Stimulated activated CD4-positive, alpha-beta T cell treated with anti-CD3 and anti-CD28 coated beads, Interleukin-2, amount 100 ng/mL, for 48 hours (primary cell): ENCODE measurements at places on chromosomes 1 and 21.
A peak's percentile ranks its signal among the peaks of the same experiment; 100 is the strongest.

GRCh38 chr1:54800041-54800898 lies 853 bp downstream of the TTC22 start:
- no peak for DNase-seq

DNA sequence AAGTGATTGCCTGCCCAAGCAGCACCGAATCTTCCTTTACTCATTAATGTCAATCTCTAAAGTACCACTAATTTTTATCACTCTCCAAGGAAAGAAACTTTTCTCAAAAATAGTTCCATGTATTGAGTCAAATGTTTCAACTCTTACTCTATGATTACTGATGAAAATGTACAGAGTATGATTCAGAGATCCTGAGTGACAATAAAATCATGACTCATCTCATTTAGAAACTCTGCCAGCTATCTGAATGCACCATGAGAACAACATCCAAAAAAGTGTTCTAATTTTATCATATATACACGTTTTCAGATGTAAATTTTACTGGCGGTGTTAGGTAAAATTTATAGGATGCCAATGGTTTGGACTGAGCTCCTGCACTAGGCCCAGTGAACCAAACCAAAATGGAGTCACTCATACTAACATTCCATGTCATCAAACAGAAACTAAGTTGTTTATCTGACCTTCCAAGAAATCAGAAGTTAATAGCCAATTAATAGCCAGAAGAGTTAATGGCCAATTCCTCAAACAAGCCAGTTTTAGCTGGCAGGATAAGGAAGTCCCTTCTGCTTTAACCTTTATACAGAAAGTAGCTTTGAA lies 22.6 kb downstream of the PLPPR5 start:
- no peak for DNase-seq

- no peak for DNase-seq
These were observed 11.0 kb upstream of the TIPRL start for GRCh38 chr1:168167806-168168205.

DNA sequence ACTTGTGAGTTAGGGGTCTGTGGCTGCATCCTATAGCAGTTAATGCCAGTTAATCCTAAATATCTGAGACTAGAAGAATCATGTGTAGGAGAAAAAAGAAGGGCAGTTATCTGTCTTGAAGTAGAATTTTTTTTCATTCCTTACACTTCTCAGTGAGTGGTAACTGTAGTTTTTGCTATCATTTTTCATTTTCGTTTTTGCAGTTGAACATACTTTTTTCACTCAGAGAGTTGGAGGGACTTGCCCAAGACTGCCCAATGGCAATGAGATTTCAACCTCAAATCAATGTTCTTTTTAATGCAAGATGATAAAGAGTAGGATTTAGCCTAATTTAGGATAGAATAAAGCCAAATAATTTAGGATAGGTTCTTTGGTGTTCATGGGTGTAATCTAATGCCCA lies 5.5 kb downstream of the PRDX6 start:
- DNase-seq: no peak

GRCh38 chr1:186454981-186455380 lies 5.9 kb downstream of the PDC start:
- DNase-seq: no peak

DNA sequence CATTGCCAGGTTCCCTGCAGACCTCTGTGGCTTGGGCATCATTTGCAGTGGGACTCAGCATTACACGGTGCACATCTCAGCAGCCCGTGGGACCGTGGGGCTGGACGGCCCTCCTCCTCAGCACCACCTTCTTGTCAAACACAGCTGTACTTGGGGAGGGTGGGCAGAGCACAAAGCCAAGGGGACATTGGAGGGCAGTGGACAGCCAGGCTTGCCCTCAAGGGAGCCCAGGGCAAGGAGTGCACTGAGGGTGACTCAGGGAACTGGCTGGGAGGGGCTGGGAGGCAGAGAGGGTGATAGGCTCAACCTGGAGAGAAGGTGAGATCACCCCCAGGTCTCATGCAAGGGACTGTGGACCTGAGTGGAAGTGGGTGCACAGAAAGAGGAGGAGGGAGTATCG lies 3.4 kb downstream of the CAPN9 start:
- no peak for DNase-seq

DNA sequence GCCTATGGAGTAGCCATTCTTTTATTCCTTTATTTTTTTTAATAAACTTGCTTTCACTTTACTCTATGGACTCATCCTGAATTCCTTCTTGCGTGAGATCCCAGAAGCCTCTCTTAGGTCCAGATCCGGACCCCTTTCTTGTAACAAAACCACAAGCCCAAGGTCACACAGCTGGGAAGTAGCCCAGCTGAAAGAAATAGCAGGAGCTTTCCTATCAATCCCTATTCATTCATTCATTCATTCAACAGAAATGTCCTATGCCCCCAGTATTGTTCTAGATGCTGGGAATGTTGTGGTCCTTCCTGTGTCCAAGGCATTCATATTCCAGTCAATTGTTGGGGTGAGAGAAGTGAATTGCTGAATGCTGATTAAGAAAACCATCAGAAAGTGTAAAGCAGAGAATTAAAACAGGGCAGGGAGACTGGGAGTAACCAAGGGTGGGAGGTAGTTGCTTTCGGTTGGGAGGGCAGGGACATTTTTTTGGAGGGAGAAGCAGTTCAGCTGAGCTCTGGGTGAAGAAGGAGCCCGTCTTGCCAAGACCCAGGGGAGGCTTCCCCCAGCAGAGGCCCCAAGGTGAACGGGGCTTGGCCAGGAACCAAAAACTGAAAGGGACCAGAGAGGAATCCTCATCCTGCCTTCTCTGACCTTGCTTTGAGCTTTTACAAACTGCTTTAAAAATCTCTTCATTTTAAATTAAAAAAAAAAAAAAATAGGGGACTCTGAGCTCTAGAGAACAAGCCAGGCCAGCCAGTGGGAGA lies 10.8 kb downstream of the PLA2G2D start:
- no peak for DNase-seq

GRCh38 chr1:170790651-170791071 lies 126.7 kb downstream of the PRRX1 start:
- DNase-seq: no peak

DNA sequence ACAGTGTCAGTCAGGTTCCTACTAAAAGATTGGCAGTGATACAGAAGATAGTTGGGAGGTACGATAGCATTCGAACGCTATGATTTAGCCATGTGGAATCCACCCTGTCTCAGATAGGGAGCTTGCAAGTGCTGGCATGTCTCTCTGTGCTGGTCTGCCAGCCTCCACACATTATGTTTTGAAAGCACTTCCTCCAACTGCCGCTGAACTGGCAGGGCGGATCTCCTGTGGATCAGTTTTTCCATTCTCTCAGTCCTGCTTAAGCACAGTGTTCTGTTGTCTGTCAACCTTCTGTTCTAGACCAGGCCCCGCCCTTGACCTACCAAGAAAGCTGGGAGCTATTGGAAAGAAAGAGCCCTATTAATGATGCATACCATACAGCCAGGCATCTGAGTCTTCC lies 65.5 kb upstream of the PALMD start:
- DNase-seq: no peak

- DNase-seq: no peak
These were observed 19.4 kb upstream of the GNG5 start for GRCh38 chr1:84525779-84526178.

- peak; percentile 91 for DNase-seq
These were observed at the start of the genes ERMAP and SVBP for GRCh38 chr1:42816585-42817439. Gene ERMAP (plus strand): TSS chr1:42817122. CDS start chr1:42830449, 13,327 bp downstream. Gene SVBP (minus strand): TSS chr1:42817397. CDS start chr1:42816544, 853 bp downstream.

GRCh38 chr21:42850866-42851391 lies 28.4 kb downstream of the WDR4 start:
- peak; percentile 20 for DNase-seq
